NCI-H1105 treated with DMSO at 0.1 percent for 48 hours (cell line): ENCODE measurements at places on chromosomes 4 and X.
A peak's percentile ranks its signal among the peaks of the same experiment; 100 is the strongest.

- DNase-seq: peak; percentile 43
These were observed 876 bp downstream of the KLHL2 start for GRCh38 chr4:165208221-165208652.

- no peak for DNase-seq
These were observed 33.5 kb upstream of the PRRG1 start for GRCh38 chrX:37315511-37316248.

DNA sequence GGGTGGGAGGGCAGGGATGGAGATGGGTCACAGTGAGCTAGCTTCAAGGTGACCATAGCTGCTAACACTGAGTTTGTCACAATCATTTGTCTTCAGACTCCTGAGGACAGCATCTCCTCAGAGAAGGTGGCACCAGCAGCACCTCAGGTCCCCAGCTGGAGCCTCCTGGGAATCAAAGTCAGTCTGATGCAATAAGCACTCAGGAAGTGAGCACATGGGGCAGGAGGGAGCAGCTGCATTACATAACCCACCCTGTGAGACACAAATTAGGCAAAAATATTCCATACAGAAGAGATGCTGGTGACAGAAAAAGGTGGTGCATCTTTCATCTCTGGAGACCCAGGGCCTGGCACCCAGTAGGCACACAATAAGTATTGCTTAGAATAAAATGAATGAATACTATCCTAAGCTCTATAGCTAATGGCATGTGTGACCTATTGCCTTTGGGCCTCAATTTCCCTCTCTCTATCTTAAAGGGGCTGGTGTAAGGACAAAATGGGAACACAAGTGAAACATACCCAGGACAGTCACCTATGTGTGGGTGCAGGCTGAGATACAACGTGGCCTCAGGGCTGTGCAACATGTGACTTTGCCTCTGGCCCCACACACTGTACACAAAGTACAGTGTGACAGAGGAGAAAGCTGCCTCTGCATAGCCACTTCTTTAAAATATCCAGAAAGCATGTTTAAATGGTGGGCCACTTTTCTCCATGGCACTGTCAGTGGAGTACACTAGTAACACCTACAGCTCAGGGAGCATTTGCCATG is 37.1 kb downstream of the SLC39A8 start:
- no peak for DNase-seq

GRCh38 chr4:100041646-100042045 is 91.6 kb upstream of the H2AZ1 start:
- DNase-seq: no peak

- DNase-seq: no peak
These were observed 43.1 kb downstream of the PPA2 start for GRCh38 chr4:105430811-105431210.

- no peak for DNase-seq
These were observed 779.5 kb downstream of the TRIML1 start for GRCh38 chr4:188918787-188919186.

DNA sequence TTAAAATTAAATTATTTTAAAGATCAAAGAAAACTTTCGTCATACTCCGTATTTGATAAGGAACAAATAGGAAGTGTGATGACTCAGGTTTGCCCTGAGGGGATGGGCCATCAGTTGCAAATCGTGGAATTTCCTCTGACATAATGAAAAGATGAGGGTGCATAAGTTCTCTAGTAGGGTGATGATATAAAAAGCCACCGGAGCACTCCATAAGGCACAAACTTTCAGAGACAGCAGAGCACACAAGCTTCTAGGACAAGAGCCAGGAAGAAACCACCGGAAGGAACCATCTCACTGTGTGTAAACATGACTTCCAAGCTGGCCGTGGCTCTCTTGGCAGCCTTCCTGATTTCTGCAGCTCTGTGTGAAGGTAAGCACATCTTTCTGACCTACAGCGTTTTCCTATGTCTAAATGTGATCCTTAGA is at the start of gene CXCL8:
TSS of gene CXCL8 (plus strand) at position 217 of the 426 bp plus-strand sequence. CDS start at position 307, 90 bp downstream.
- DNase-seq: peak; percentile 85

DNA sequence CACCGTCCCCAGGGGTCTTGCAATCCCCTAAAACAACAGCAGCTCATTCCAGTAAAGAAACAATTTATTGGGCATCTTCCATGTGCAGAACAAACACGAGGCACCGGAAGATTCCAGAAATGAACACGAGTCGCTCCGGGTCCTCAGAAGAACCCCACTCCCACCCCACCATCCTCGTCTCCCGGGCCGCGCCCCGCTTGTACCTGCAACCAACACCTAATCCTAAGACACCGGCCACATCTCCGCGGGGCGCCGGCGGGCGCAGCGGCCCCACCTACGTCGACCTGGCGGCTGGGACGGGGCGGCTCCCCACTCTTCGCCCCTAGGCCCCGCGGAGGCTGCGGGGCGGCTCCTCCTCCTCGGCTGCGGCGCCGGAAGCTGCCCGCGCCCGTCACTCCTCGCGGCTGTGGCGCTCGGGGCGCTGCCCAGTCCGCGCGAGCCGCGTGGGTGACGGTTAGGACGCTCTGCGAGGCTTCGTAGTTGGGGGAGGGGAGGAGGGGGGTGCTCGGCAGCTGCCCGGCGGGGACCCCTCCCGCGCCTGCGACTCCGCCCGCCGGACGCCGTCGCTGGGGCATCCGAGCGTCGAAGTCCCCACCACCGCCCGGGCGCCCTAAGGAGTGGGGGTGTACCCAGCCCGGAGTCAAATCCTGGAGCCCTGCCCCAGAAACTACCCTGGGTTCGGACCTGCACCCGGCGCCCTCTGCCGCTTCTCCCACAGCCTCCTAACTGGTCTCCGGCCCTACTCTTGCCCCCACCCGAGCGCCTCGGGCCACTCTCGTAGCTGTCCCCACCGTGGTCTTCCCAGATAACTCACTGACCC is at the start of gene CCDC158:
TSS of gene CCDC158 (minus strand) at position 380 of the 820 bp plus-strand sequence. CDS start 17,934 bp downstream, outside the sequence.
- DNase-seq: no peak

- no peak for DNase-seq
These were observed 114.1 kb downstream of the GLUD2 start for GRCh38 chrX:121161501-121161933.

DNA sequence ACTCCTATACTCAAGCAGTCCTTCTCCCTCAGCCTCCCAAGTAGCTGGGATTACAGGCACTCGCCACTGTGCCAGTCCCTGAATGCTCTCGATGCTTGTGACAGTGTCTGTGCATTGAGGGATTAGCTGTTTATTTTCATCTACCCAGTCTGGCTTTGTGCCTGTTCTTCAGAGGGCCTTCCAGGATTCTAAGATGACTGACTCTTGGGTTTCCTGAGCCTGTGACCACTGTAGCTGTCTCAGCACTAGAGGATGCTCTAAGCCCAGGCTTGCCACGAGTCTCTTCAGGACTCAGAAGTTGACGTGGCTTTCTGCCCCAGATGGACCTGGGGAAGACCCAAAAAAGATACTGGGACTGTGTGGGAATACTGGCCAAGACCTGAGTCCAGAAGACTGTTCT is 201.4 kb downstream of the ARHGAP10 start:
- DNase-seq: no peak

GRCh38 chr4:20095805-20096541 is 155.7 kb upstream of the SLIT2 start:
- DNase-seq: no peak

GRCh38 chrX:146934256-146934655 is 119.7 kb upstream of the CXorf51A start:
- DNase-seq: no peak

DNA sequence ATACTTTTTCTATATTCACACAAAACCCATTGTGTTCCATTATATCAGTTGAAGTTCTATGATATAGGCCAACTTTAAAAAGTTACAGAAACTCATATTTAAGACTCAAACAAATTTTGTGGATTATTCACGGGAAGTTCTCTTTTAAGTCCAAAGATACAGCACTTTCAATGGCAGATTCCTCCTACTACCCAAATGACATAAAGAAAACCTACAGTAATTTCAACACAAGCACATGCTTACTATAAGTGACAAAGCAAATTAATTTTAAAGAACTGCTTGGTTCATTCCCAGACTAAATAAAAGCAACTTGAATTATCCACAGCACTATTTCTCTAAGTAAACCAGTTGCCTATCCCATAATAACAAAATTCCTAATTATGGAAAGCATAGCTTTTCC is 4.1 kb downstream of the PPA2 start:
- no peak for DNase-seq

DNA sequence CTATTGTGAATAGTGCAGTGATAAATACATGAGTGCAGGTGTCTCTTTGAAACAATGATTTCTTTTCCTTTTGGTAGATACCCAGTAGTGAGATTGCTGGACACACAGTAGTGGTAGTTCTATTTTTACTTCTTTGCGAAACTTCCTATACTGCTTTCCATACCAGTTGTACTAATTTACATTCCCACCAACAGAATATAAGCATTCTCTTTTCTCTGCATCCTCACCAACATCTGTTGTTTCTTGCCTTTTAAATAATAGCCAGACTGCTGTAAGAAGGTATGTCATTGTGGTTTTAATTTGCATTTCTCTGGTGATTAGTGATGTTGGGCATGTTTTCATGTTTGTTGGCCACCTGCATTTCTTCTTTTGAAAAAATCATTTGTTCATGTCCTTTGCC is 105.9 kb downstream of the COL4A6 start:
- DNase-seq: no peak

- peak; percentile 24 for DNase-seq
These were observed 722 bp downstream of the SLC10A7 start for GRCh38 chr4:146520896-146521540.

- DNase-seq: no peak
These were observed 51.3 kb upstream of the MAP3K15 start for GRCh38 chrX:19566359-19567222.

DNA sequence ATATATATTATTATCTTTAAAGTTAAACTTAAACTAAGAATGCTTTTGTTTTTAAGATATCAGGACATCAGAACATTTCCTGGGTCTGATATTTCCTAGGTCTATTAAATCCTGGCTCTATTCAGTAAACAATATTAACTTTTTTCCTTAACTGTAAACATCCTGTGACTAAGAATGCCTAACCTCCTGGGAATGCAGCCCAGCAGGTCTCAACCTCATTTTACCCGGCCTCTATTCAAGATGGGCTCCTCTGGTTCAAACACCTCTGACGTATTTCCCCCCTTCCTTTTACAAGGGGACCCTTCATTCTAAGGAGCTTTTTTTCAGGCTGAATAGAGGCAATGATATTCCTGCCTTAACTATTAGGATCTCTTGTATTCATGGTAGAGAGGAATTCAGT is 35.8 kb upstream of the DYNLT3 start:
- DNase-seq: no peak
